Iris pigment epithelial cell (primary cell): ENCODE measurements at places on chromosomes 7 and 10.
A peak's percentile ranks its signal among the peaks of the same experiment; 100 is the strongest.

- no peak for DNase-seq
Measured at GRCh38 chr7:157158400-157158799, 19.7 kb downstream of the UBE3C start.

DNA sequence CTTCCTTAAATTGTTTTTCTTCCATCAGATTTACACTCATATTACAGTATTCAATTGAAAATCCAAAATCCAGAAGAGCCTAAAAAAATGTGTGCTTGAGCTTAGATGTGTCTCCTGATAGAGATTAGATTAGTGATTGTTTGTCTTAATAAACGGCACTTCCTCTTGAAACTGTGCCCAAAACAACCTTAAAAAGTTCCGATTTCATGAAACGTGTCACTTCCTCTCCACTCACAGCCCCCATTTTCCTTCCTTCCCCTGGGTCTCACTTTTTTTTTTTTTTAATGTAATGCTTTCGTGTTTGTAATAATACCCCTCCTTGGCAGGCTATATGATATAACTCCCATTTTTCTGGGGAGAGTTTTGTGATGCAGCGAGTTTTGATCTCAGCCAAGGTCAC is 114.8 kb upstream of the ADO start:
- DNase-seq: no peak

DNA sequence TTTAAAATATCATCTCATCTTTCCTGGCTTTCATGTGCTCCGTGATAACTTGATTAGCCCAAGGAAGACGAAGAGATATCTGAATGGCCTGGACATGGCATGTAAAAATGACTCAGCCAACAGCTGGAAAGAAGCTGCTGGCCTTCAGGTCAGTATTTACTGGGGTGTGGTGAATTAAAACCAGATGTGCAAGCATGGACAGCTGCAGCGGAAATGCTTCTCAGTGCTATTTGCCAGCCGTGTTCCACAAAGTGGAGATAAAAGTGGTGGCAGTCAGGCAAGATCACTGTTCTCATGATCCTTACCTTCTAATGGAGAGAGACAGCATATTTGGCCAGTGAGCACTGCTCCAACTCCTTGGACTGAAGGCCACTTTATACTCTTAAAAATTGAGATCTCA is 203.1 kb upstream of the VSTM2A start:
- no peak for DNase-seq

DNA sequence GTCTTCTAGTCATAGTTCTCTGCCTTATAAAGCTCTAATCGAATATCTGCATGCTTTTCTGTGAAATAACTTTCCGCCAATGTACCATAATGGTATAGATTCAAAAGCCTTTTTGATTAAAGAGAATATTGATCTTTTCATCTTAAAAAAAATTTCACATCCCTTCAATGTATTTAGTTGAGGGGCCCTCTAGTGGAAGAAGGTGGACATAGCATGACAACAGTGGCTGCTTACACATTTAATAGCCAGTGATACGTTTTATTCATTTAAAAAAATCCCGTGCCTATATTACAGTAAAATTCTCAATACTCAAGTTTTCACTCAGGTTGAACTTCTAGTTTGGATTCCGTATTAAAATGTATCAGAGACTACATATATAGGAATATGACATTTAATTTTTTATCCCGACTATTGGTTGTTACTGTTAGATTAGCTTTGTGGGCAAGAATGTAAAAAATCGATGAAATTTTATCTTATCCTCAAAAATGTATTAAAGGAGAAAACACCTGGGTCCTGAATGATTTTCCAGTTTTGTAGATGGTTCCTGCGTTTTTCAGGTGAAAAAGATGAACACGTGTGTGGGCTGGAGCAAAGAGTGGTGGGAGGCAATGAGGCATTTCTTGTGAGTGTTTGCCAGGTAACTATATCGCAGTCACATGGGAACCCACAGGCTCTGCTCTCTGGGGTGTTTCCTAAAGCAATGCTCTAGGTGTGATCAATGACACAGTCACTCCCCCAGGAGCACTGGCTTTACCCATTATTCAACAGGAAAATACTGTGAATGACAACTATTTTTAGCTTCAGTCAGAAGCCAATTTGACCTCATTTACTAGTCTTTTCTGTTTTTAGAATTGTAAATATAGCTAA is 24.1 kb upstream of the PNLIP start:
- peak; percentile 58 for DNase-seq

DNA sequence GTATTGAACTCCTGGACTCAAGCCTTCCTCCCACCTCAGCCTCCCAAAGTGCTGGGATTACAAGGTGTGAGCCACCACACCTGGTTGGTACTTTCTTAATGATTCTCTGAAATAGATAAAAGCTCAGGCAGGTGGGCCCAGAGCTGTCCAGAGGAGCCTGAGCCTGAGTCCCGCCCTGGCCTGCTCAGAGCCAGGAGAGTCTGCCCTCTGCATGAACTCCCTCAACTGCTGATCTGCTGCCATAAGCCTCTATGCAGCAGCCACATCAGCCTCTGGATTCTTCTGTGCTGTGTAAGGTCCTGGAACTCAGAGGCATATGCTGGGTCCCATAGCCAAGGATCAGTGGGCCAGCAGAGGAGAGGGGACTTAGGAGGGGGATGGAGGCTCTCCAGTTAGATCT is 23.1 kb upstream of the DDIT4 start:
- peak; percentile 97 for DNase-seq

- no peak for DNase-seq
Measured at GRCh38 chr7:123079021-123079420, 83.5 kb upstream of the TAS2R16 start.

GRCh38 chr7:51274955-51275354 is 41.7 kb downstream of the COBL start:
- DNase-seq: no peak

DNA sequence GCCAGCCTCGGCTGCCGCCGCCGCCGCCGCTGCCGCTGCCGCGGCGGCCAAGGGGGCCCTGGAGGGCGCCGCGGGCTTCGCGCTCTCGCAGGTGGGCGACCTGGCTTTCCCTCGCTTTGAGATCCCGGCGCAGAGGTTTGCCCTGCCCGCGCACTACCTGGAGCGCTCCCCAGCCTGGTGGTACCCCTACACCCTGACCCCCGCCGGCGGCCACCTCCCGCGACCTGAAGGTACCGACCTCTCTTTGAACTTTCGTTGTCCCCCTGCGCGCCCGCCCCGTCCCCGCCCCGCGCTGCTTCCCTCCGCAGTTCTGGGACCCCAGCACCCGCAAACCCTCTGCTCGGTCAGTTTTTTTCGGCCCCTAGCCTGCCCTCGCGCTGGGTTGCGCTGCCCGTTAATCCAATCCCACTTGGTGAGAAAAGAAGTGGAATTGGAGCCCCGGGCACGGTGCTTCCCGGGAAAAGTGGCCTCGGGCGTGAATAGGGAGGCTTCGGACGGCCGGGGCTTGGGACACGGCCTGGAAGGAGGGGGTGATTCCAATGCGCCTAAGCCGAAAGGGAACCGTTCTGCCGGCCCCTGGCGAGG is 543 bp downstream of the HMX3 start:
- no peak for DNase-seq

DNA sequence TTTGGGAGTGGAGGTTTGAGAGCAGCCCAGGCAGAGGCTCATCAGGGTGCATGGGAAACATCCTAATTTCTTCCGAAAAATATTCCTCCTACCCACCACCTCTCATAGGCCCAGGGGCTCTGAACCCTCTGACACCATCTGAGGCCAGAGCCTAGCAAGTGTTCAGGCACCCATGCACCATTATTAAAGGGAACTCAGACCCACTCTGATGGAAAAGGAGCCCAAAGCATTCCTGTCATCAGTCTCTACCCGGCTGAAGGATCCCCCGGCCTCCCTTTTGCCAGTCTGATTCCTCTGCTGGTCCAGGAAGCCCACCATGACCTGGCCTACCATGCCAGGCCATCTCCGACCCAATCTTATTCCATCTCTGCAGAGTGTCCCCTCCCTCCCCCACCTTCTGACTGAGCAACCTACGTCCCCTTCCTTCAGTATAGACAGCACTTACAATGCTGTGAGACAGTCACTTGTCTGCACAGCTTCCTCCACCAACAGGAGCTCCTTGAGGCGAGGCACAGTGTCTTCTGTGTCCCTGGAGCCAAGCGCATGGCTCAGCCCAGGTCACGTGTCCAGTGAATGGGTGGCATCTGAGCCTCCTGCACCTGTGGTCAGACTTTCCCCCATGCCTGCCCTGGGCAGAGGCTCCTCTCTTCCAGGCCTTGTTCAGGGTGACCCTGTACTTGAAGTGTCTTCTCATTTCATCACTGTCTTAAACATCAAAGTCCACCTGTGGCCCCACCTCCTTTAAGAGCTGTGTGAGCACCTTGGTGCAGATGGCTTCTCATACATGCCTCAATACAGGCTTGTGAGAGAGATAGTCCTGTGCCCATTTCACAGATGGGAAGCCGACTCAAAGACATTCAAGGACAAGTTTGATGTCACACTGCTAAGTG is 889 bp upstream of the GPR15LG start:
- DNase-seq: no peak

- peak; percentile 69 for DNase-seq
Measured at GRCh38 chr7:91465595-91466061, 201.4 kb downstream of the FZD1 start.

DNA sequence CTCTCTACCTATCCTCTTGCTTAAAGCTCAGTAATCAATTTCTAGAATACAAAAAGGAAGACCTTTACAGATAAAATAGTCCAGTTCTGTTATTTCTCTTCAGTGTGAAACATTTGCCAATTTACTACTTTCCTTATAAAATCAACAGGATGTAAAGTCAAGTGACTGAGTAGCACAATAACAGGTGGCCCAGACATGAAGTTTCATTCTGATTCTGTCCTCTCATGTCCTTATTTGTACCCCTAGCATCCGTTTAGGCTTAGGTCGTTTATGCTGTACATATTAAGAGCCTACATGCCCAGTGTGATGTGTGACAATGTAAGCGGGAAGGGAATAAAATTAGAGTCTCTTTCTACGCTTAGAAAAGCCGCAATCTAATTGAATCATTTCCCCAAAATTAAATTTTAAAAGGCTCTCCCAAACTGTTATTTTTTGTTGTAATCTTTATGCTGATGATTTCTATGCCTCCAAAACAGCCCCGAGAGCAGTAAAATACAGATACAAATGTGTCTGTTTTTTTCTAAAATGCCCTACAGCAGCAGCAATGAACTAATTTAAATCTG is 29.1 kb downstream of the EPC1 start:
- no peak for DNase-seq

GRCh38 chr10:70601746-70602145 is 795 bp downstream of the PRF1 start:
- DNase-seq: no peak

GRCh38 chr10:72426986-72427385 is 72.3 kb upstream of the DNAJB12 start:
- no peak for DNase-seq
